ENCODE measurements at places on chromosomes 4 and X. TPM values are rescaled to one million over a fixed set of nuclear protein-coding genes. Genes with fewer than 3 reads are reported as not detected.

GRCh38 chr4:71163317-71163716 lies 169.9 kb downstream of the DCK start:
- no peaks in the 10 kb centered on the region for H3K36me3 ChIP-seq
- no peaks in the 10 kb centered on the region for H3K27me3 ChIP-seq
- DNase-seq, result no peak
- no peak overlapping the region for H3K4me3 ChIP-seq
- H3K27ac ChIP-seq, result no peak overlapping the region

The HDX gene
- total RNA-seq, result 0.47 TPM

The TRPC3 gene
- total RNA-seq, result not detected

The HTR2C gene
- not detected for total RNA-seq

DNA sequence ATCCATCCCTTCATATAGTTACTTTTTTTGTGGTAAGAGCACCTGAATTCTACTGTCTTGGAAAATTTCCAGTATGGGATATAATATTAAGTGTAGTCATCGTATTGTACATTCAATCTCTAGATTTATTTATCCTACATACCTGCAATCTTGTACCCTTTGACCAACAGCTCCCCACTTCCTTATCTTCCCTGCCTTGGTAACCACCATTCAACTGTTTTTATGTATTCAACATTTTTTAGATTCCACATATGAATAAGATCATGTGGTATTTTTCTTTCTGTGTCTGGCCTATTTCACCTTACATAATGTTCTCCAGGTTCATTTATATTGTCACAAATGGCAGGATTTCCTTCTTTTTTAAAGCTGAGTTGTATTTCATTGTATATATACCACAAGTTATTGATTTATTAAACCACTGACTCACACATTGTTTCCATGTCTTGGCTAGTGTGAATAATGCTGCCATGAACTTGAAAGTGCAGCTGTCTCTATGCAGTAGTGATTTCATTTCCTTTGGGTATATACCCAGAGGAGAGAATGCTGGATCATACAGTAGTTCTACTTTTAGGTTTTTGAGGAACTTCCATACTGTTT lies 572.5 kb downstream of the MAGEB5 start:
- H3K27me3 ChIP-seq, result no peaks in the 10 kb centered on the region
- no peaks in the 10 kb centered on the region for H3K36me3 ChIP-seq
- no peak for DNase-seq
- no peak overlapping the region for H3K27ac ChIP-seq

Data from CD4-positive, alpha-beta T cell (primary cell).